ENCODE measurements at places on chromosomes 16 and 17. TPM values are rescaled to one million over a fixed set of nuclear protein-coding genes. Genes with fewer than 3 reads are reported as not detected.

GOSR2 gene
- total RNA-seq, result 57.9 TPM

PRSS21 gene
- total RNA-seq, result not detected

SLX1B gene
- total RNA-seq, result 31.9 TPM

SDR42E2 gene
- total RNA-seq, result 2.3 TPM

Data from T-helper 17 cell (primary cell).